ENCODE measurements at places on chromosomes 13 and 19.

- DNase-seq: no peak
Observed at GRCh38 chr19:28394725-28395124, 818.2 kb downstream of the UQCRFS1 start.

DNA sequence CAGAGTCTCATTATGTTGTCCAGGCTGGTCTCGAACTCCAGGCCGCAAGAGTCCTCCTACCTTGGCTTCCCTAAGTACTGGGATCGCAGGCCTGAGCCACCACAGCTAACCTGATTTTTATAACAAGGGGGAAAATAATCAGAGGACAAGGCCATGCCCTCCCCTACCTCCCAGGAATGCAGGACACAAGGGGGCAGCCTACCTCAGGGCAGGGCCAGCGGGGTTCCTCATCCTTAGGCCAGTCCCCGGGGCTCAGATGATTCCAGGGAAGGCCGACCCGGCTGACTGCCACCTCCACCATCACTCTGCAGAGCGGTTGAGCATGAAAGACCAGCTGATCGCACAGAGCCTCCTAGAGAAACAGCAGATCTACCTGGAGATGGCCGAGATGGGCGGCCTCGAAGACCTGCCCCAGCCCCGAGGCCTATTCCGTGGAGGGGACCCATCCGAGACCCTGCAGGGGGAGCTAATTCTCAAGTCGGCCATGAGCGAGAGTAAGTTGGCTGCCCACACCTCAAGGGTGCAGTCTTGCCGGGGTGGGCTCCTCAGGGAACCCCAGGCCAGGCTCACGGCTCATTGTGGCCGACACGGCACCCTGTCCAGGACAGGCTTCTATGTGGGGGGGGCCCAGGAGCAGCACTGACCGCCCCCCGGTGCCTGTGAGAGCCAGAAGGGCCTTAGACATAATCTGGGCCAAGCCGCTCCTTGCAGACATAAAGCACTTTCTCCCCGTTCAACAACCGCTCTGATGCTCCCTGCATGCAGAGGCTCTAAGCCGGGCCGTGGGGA is 26.8 kb downstream of the PEX11G start:
- DNase-seq: no peak

DNA sequence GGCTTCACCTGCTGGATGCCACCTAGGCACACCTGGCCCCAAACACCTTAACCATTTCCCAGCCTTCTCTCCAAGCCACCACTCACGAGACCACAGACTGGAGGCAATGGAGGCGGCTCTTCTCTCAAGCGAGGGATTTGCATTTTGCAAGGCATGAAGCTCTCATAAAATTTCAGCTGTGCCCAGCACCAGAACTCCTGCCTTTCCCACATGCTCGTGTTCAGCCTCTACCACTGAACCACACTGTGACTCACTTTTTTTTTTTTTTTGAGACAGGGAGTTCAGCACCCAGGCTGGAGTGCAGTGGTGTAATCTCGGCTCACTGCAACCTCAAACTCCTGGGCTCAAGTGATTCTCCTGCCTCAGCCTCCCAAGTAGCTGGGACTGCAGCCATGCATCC is 10.6 kb downstream of the NANOS3 start:
- DNase-seq: peak; percentile 78

DNA sequence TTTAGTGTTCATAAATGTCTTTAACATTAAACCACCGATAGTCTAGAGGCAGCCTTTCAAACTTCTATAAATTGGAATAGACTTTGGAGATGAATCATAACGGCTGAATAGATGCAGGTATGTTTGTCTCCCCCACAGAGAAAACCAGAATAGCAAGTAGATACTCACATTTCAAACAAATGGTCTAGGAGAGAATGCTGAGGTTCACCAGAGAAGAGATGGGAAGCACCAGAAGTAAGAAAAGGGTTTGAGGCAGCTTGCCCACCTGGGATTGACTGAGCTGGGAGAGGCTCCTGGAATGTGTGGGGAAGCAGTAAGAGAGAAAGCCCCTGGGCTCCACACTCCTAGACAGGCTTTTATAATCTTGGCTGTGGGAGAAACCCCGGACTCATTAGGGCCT is 6.4 kb downstream of the IGFL3 start:
- no peak for DNase-seq

- no peak for DNase-seq
Observed at GRCh38 chr13:46489586-46490023, 63.4 kb upstream of the LRCH1 start.

- no peak for DNase-seq
Observed at GRCh38 chr19:38145623-38146022, 78.4 kb downstream of the DPF1 start.

- DNase-seq: no peak
Observed at GRCh38 chr19:6119031-6119430, 8.7 kb upstream of the RFX2 start.

- no peak for DNase-seq
Observed at GRCh38 chr13:111177081-111177711, 62.1 kb downstream of the ARHGEF7 start.

- DNase-seq: no peak
Observed at GRCh38 chr13:111975539-111976473, 91.1 kb upstream of the SOX1 start.

DNA sequence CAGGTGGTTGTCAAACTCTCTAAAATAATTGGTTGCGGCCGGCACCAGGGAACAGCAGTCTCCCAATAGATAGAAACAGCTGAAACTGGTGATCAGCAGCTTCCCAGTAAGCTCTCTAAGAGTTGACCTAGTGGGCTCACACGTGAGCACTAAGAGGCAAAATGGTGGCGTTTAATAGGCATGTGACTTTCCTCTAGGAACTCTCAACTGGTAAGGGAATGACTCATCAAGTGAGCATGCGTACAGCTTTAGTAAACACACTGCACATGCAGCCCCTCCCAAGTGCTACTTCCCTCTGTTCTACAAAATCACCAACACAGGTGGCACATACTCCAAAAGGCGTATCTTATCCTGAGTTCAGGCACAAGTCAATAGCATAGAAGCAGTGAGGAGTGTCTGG is 41.7 kb downstream of the TNFSF11 start:
- DNase-seq: no peak

DNA sequence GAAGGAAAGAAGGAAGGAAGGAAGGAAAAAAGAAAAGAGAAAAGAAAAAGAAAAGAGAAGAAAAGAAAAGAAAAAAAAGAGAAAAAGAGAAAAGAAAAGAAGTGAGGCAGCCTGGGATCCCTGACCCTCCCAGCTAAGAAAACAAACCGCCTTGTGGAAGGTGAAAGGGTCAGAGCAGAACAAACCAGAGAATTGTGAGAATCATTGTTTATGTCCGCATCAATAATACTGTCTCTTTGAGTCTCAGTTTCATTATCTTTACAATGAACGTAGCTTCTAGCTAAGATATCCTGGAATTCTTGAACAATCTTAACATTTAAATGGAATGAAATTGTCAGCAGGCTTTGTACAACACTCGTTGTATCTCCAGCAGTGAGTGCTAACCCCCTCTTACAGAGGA is 66.4 kb upstream of the SERP2 start:
- DNase-seq: no peak

GRCh38 chr19:33365691-33366090 is 7.8 kb upstream of the CEBPG start:
- no peak for DNase-seq
